ENCODE measurements at places on chromosomes 4 and X.

- DNase-seq = no peak
Observed at GRCh38 chr4:183008492-183008891, 90.6 kb upstream of the WWC2 start.

DNA sequence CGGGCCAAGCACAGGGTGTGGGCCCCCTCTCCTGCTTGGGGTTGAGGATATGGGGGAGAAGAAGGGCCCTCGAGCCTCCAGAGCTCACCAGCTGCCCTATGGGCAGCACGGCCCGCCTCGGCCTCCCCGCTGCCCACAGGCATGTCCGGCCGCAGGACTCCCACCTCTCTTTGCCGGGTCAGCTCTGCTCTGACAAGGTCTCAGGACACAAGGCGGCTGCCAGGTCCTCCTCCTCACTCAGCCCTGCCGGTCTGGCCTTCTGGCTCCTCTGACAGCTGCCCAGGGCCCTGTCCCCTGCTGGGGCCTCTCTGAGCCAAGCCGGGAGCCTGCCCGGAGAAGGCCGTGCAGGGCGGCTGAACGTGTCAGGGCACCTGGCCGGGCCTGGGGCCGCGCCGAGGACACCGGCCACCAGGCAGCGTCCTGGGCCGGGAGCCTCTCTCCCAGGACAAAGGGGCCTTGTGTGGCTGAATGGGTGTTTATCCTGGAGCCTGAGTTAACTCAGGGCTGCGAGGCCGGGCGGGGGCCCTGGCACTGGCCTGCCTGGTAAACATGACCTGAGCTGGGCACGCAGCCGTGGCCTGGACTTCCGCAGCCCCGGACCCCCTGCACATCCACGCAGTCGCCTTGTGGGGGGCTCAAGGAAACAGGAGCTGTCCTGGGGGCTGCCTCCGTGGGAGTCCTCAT, 25.7 kb downstream of the TACC3 start:
- DNase-seq = no peak

- DNase-seq = no peak
Observed at GRCh38 chr4:101008503-101008902, 338.8 kb downstream of the PPP3CA start.

DNA sequence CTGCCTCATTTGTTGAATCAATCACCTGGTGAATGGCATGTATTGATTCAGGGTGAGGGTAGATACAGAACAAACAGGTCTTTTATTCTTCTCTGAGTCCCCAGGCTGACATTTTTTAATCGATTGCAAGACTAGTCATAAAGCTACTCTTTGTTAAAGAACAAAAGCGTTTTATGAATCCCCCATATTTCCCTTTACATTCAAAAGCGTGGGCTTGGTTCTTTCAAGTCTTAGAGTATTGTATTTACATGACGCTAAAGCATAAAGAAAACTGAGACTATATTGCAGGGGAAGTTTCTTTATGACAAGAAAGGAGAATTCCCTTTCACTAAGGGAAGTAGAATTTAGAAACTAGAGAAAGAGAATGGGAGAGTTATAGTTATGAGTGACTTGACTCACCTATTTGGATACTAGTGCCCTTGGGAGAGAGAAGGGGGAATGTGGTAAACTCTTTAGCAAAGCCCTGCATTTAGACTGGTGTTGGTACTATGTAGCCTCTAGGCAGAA, 69.3 kb upstream of the PDE5A start:
- DNase-seq = no peak

- DNase-seq = no peak
Observed at GRCh38 chr4:159673221-159673620, 570.3 kb downstream of the RAPGEF2 start.

- no peak for DNase-seq
Observed at GRCh38 chrX:21955403-21956189, 15.1 kb downstream of the SMS start.

DNA sequence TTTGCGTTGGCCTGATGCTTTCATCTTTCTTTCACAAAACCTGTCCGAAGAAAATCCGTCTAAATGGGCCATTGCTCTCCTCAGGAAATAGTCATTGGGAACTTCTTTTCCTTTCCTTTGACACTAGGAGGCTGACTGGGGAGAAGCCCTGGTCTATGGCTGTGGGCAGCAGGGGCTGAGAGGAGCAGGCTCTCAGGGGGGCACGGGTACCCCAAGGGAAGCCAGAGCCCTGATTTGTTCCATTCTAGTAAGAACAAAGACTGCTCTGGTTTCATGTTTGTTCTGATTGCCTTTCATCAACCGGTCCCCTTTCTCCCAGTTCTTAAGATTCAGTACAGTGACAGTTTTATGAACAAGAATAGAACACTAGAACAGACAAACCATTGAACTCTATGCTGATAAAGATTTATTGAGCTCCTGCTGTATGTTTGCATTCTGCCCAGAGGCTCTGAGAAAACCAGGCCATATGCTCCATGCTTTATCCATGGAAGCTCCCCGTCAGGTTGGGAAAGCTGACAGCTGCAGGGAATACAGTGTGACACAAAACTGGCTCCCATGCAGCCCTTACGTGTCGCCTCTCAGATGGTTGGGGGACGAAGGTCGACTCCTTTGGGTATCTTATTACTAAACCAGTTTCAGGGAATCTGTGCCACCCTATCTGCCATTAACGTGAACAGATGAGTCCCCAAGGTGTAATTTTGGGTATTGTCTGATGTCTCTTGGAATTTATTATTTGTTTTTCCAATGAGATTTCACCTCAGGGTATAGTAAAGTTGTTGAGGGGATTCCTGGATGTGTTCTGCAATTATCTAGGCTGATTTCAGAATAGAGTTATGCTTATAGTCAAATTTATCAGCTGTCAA, 72.4 kb upstream of the MSANTD1 start:
- no peak for DNase-seq

- no peak for DNase-seq
Observed at GRCh38 chrX:56798339-56798711, 69.3 kb downstream of the NBDY start.

DNA sequence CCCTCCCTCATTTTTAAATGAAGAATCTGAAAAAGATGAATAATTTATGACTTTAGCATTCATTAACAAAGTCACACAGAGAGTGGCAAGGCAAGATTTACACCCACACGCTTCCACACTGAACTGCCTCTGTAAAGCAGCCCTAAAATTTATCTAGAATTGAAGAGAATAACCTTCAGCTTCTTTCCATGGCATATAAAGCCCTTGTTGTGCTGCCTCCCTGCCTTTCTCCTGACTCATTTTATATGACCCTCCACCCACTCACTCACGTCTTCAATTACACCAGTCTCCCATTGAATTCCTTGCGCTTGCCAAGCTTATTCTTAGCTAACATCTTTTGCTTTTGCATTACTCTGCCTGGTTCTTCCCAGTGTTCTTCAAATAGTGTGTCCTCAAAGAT, 2649.3 kb downstream of the PCDH7 start:
- peak; percentile 18 for DNase-seq

- no peak for DNase-seq
Observed at GRCh38 chr4:164571593-164572390, 182.1 kb upstream of the SMIM31 start.

- no peak for DNase-seq
Observed at GRCh38 chrX:150198776-150199175, 164.3 kb upstream of the MAMLD1 start.

DNA sequence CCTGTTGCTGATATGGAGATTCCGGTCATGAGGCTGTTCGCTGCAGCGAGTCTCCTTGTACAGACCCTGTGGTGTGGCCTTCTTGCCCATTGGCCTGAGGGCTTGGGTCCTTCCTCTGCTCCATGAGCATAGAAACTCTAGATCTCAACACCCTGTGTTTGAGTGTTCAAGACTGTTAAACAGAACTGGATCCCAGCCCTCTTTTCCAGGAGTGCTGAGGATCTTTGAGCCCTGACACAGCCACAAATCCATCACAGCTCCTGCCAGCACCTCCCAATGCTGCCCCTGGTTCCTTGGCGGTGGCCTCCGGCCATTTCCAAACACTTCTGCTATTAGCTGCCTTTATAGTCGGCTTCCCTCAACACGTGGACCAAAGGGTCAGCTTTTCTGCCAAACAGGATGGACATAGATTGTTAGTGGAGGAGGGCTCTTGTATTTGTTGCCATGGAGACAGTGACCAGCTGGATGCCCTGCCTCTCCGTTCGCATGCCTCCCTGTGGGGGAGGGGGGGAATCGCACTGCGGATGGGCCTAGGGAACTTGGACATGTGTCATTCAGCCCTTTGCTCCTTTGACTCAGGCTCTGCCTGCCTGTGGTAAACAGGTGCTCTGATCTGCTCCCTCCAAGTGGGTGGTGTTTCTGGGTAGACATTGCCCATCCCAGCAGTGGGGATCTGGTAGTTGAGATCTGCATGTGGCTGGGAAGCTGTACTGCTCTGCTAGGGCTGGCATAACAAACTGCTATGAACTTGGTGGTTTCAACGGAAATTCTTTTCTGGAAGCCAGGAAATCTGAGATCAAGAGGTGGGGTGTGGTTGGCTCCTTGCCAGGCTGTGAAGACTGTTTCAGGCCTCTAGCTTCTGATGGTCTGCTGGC, 6.9 kb upstream of the WDR1 start:
- no peak for DNase-seq
